ENCODE measurements at places on chromosomes 13 and 19. TPM values are rescaled to one million over a fixed set of nuclear protein-coding genes. Genes with fewer than 3 reads are reported as not detected.

Gene CEACAM20
- total RNA-seq: 0.06 TPM

Gene ACP7
- total RNA-seq: 0.03 TPM

Gene STOML3
- total RNA-seq: not detected

Gene ZNF154
- total RNA-seq: not detected

Gene CCDC8
- total RNA-seq: not detected

Gene UTP14C
- 7.8 TPM for total RNA-seq

Gene PTGIR
- total RNA-seq: not detected

Gene IRF3
- total RNA-seq: 105 TPM

Gene FGF22
- 0.26 TPM for total RNA-seq

Gene TEX29
- total RNA-seq: not detected

Gene TPTE2
- not detected for total RNA-seq

Gene TIMM44
- 26.6 TPM for total RNA-seq

Gene UBA52
- total RNA-seq: 1,052 TPM

Gene OXGR1
- not detected for total RNA-seq

Gene CCL25
- total RNA-seq: not detected

Gene CPAMD8
- total RNA-seq: 0.05 TPM

Gene ZNF541
- total RNA-seq: not detected

Gene PCDH9
- total RNA-seq: 7.5 TPM

Gene ZFP14
- 2.2 TPM for total RNA-seq

Gene ODAD3
- 1.4 TPM for total RNA-seq

Gene TMEM238
- total RNA-seq: 4.0 TPM

Gene KDM4B
- total RNA-seq: 11.3 TPM

Gene IGSF23
- 0.19 TPM for total RNA-seq

Gene IGFLR1
- total RNA-seq: 9.6 TPM

Gene CYP2B6
- not detected for total RNA-seq

Gene LRG1
- total RNA-seq: 0.06 TPM

Gene ZNF492
- total RNA-seq: not detected

Gene ZFR2
- total RNA-seq: 0.36 TPM
